ENCODE measurements at places on chromosomes 5 and 9. TPM values are rescaled to one million over a fixed set of nuclear protein-coding genes. Genes with fewer than 3 reads are reported as not detected.

ADAMTSL1 gene
- not detected for total RNA-seq

KCNIP1 gene
- total RNA-seq: not detected

PDE6A gene
- total RNA-seq: 2.5 TPM

SGTB gene
- total RNA-seq: 12.0 TPM

LCN2 gene
- not detected for total RNA-seq

MRPL36 gene
- total RNA-seq: 68.4 TPM

SPATA31D4 gene
- not detected for total RNA-seq

LRRC70 gene
- total RNA-seq: 0.56 TPM

DNA sequence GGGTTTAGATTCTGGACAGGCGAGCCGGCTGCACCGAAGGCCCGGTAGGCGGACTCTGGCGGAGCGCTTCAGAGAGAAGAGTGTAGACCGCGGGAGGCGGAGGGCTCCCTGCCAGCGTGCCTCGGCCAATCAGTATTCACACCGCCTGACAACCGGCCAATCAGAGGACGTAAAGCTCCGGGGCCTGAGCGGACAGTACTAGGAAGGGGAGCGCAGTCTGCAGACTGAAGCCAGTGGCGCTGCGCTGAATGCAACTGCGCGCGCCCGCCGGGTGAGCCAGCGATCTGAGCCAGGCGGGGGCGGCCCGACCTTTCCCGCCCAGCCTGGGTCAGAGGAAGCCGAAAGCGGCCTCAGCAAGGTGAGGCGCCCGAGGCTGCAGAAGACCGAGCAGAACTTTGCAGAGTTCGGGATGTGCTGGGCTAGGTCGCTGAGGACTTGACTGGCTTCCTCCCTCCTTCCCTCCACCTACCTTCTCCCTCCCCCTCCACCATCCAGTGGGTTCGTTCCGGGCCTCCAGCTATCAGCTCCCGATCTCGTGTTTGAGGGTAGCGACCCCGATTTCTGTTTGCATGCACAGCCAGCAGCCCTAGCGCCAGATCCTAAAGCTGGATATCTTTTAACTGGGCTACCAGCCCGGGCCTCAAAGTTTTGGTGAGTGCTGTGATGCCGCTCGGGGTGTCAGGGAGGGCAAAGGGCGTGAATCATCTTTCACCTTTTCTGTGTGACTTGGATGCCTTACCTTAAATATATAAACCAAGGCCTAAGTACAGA lies at the start of gene DMRT2:
TSS of gene DMRT2 (plus strand) at position 233 of the 771 bp plus-strand sequence. CDS start 1,257 bp downstream, outside the sequence.
- no peaks in the 10 kb centered on the region for H3K36me3 ChIP-seq
- peak; percentile 92 for DNase-seq
- H3K4me1 ChIP-seq: peaks cover 4% of the 10 kb centered on the region
- H3K27ac ChIP-seq: no peak within 1 kb of the TSS

DNA sequence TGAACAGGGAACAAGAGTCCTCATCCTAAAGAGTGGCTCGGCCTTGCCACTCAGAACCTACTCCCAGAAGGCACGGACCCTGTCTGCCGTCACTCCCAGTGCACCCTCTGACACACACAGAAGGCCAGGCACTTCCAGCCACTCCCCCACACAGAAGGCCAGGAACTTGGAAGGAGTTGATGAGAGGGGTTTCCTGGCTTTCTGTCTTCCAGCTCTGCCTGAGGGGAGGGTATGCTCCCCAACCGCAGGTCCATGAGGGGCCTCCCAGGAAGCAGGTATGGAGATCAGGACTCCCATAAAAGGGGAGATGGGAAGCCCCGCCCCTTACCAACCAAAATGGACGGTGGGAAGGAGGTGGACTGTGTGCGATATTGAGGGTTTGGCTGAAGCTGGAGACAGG lies 247.6 kb upstream of the IRX4 start:
- H3K27me3 ChIP-seq: no peaks in the 10 kb centered on the region
- H3K27ac ChIP-seq: no peak overlapping the region
- DNase-seq: no peak
- no peaks in the 10 kb centered on the region for H3K36me3 ChIP-seq
- H3K4me3 ChIP-seq: no peak overlapping the region

DNA sequence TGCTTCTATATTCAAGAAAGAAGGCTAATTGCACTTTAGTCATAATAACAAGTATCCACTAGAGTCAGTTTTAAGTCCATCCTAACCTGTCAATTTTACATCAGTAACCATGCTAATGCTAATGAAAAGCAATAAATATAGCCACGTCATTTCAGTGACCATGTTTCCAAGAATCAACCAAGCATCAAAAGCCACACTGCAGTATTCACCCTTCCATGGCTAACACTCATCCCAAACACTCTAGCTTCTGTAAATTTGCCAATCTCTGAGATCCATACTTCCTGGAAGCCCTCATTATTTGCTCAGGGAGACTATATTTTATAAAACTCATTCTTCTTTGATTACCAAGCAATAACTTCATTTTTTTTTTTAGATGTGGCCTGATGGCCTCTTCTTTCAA lies 712.0 kb downstream of the CETN3 start:
- H3K27me3 ChIP-seq: no peaks in the 10 kb centered on the region
- DNase-seq: no peak
- no peaks in the 10 kb centered on the region for H3K4me1 ChIP-seq
- H3K36me3 ChIP-seq: no peaks in the 10 kb centered on the region
- H3K4me3 ChIP-seq: no peak overlapping the region
- no peak overlapping the region for H3K27ac ChIP-seq

- no peak overlapping the region for H3K27ac ChIP-seq
- no peaks in the 10 kb centered on the region for H3K27me3 ChIP-seq
- H3K4me3 ChIP-seq: no peak overlapping the region
- H3K4me1 ChIP-seq: no peaks in the 10 kb centered on the region
- no peak for DNase-seq
These were observed 46.6 kb upstream of the C5orf58 start for GRCh38 chr5:170186156-170186555.

DNA sequence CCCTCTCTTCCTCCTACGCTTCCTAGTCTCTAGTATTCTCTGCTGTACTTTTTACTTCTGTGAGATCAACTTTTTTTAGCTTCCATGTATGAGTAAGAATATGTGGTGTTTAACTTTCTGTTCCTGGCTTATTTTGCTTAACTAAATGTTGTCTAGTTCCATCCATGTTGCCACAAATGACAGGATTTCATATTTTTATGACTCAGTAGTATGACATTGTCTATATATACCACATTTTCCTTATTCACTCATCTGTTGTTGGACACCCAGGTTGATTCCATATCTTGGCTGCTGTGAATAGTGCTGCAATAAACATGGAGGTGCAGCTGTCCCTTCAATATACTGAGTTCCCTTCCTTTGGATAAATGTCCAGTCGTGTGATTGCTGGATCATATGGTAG lies 34.8 kb downstream of the FGD3 start:
- no peak for DNase-seq
- H3K27me3 ChIP-seq: no peaks in the 10 kb centered on the region
- H3K4me3 ChIP-seq: no peak overlapping the region
- H3K36me3 ChIP-seq: no peaks in the 10 kb centered on the region
- no peak overlapping the region for H3K27ac ChIP-seq

- no peak overlapping the region for H3K27ac ChIP-seq
- no peak overlapping the region for H3K4me3 ChIP-seq
- DNase-seq: no peak
- H3K4me1 ChIP-seq: no peaks in the 10 kb centered on the region
- H3K27me3 ChIP-seq: no peaks in the 10 kb centered on the region
These were observed 619.1 kb downstream of the CCDC171 start for GRCh38 chr9:16171911-16172310.

DNA sequence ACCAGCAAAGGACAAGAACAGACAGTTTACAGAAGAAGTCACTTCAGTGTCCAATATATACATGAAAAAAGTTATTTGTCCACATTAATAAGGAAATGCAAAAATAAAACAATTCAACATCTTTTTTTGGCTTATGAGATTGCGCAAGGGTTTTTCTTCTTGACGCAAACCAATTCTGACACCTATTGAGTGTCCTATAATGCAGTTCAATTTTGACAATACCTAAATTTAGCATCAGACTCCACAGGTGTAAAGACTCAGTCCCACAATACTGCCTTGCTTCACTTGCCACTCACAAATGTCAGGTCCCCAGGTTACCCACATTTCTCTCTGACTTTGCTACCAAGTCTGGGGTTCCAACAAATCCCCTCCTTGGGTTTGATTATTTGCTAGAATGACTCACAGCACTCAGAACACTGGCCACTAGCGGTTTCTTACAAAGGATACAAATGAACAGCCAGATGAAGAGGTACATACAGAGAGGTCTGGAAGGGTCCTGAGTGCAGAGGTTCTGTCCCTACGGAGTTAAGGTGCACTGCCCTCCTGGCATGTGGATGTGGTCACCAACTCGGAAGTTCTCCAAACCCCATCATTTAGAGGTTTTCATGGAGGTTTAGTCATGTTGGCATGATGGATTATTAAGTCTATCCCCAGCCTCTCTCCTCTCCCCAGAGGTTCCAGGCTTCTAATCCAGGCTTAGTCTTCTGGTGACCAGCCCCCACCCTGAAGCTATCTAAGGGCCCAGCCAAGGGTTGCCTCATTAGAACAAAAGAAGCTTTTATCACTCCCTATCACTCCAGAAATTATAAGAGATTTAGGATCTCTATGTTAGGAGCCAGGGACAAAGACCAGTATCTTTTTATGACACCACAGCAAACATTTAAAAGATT lies 27.0 kb upstream of the SLC22A5 start:
- H3K27ac ChIP-seq: no peak overlapping the region
- peaks cover 14% of the 10 kb centered on the region for H3K4me1 ChIP-seq
- no peak overlapping the region for H3K4me3 ChIP-seq
- no peaks in the 10 kb centered on the region for H3K27me3 ChIP-seq
- no peak for DNase-seq

DNA sequence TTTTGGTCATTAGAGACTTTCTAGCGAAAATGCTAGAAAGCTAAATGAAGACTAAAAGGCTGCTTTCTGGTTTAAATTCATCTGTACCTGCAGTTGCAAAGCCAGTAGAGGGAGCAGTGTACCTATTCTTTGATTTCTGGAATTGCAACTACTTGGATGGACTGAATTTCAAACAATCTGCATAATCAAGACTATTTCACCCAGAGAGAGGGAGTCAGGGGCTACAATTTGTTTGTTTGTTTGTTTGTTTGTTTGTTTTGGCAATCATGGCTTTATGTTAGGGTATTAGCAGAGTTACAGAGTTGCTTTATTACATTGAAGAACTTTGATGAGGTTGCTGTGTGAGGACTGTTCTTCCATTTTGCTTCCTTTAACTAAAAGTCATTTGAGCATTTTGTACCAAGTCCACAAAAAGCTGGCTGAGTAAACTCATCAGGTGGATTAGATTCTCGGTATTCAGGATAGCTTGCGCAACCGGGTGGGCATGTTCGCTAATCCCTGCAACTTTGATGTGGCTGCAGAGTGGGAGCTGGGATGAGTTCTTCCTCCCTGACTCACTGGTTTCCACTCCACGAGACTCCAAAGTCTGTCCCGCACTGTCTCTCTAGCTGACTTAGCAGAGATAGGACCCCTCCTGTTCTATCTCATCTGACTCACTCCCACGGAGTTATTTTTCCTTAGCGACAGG lies 80.0 kb upstream of the TUT7 start:
- peak; percentile 16 for DNase-seq
- H3K36me3 ChIP-seq: no peaks in the 10 kb centered on the region
- no peak overlapping the region for H3K27ac ChIP-seq
- no peak overlapping the region for H3K4me3 ChIP-seq
- H3K27me3 ChIP-seq: no peaks in the 10 kb centered on the region

DNA sequence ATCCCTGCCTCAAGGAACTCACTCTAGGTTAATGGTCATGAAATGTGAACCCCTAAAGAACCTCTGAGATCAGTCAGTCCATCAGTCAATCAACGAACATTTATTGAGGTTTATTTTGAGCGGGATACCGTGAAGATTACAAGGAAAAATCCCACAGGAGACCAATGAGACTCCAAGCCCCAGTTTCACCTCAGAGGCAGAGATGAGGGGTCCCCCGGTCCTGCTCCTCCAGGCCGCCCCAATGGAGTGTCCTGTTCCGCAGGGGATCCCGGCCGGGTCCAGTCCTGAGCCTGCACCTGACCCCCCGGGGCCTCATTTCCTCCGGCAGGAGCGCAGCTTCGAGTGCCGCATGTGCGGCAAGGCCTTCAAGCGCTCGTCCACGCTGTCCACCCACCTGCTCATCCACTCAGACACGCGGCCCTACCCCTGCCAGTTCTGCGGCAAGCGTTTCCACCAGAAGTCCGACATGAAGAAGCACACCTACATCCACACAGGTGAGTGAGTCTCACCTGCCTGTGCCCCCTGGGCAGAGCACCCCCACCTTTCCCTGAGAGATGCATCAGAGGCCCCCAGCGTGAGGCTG lies 11.0 kb downstream of the GFI1B start:
- no peak overlapping the region for H3K4me3 ChIP-seq
- H3K36me3 ChIP-seq: no peaks in the 10 kb centered on the region
- H3K27ac ChIP-seq: no peak overlapping the region
- DNase-seq: no peak
- peaks cover 15% of the 10 kb centered on the region for H3K4me1 ChIP-seq

GRCh38 chr5:74766418-74766848 lies 484 bp downstream of the GFM2 start:
- H3K36me3 ChIP-seq: no peaks in the 10 kb centered on the region
- H3K27ac ChIP-seq: peak overlapping the region; percentile 97
- peak overlapping the region; percentile 75 for H3K4me3 ChIP-seq

DNA sequence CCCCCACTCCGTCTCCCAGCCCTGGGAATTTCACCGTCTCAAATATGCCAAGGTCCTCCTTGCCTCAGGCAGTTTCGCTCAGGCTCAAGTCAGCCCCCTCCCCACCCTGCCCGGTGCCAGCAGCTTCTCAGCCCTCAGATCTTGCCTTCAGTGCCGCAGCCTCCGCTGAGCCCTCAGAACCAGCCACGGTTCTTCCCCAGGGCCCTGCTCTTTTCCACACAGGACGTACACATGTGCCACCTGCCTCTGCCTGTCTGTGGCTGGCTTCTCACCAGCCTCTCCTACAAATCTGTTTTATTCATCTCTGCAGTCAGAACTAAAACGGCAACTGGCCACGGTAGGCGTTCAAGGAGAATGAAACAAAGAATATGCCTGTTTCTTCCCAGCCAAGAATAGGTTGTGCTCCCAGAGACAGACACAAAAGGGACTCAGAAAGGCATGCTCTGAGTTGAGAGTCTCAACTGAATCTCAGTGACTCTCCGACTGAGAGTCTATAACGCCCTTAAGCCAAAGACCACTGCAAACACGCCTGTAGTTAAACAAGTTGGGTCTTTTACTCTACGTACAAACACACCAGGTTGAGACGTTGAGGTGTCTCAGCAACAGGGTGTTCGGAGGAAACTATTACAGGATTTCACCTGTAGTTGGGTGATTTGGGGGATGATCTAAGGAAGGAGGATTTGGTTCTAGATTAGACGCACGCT lies 10.6 kb upstream of the GRIN1 start:
- no peaks in the 10 kb centered on the region for H3K27me3 ChIP-seq
- peak overlapping the region; percentile 87 for H3K4me3 ChIP-seq
- no peaks in the 10 kb centered on the region for H3K36me3 ChIP-seq
- 0 out of 2 replicates have a peak, but pooled peaks cover 9% of the 10 kb centered on the region for H3K4me1 ChIP-seq
- DNase-seq: peak; percentile 70
- peak overlapping the region; percentile 89 for H3K27ac ChIP-seq

GRCh38 chr5:62315376-62316175 lies 9.6 kb downstream of the KIF2A start:
- DNase-seq: no peak
- H3K4me1 ChIP-seq: peaks cover 8% of the 10 kb centered on the region
- no peak overlapping the region for H3K27ac ChIP-seq
- no peaks in the 10 kb centered on the region for H3K27me3 ChIP-seq

Measured in Caco-2 (cell line).